ENCODE measurements at places on chromosomes 3 and 15.

DNA sequence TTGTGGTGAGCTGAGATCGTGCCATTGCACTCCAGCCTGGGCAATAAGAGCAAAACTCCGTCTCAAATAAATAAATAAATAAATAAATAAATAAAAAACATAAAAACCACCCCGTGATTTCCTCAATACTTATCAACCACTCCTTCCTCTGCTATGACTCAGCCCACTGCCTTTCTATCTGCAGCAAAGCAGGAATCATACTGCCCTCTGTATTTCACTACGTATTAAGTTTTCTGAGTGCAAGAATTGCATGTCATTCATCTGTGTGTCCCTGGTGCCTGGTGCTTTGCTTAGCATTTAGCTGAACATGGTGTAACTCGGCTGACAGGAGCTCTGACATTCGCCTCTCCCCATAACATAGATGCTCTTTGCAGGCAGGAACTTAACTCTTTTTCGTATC is 7.1 kb downstream of the LSG1 start:
- DNase-seq, result no peak

GRCh38 chr3:151434151-151434890 is 26.5 kb downstream of the IGSF10 start:
- DNase-seq, result no peak

DNA sequence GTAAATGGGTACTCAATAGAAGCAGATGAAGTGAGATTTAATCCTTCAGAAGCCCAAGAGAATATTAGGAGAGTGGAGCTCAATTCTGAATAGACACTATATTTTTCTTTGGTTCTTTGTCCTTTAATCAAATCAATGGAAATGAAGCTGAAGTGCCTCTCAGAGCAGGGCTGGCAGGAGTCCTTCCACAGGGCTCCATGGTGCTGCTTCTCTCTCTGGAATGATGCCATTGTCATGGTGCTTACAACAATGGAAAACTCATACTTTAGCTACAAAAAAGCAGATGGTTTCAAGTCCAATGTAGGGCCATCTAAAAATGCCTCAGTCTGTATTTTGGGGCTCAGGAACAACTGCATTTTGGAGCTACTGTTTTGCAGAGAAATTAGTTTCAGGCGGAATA is 125.1 kb downstream of the SNRK start:
- no peak for DNase-seq

- no peak for DNase-seq
These were observed 155.7 kb downstream of the SLCO3A1 start for GRCh38 chr15:92009162-92009561.

DNA sequence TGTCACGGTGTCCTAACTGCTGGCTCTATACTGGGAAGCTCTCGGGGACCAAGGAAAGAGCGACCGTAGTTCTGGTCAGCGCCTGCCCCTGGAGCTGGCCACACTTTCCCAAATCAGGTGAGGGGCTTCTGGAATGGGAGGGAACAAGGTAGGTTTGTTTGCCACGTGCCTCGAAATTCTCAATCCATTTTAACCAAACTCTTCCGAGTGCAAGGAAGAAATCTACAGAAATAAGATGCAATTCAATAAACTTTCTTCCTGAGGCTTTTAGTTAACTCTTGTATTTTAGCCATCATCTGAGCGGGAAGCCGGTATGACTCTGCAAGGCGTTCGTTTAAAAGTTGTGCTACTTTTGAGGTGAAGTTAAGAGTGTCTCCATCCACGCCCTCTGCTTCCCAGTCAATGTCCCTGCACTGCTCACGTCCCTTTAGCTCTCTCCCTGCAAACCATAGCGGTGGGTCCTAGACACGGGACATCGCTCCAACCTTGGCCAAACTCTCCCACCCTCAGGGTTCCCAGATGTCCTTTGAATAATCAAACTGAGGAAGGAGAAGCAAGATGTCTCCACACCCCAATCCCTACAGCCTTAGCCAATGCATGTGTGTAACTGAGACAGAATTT is 597 bp downstream of the AGTR1 start:
- no peak for DNase-seq

GRCh38 chr3:110077093-110077492 is 739.7 kb upstream of the DPPA4 start:
- DNase-seq, result no peak

DNA sequence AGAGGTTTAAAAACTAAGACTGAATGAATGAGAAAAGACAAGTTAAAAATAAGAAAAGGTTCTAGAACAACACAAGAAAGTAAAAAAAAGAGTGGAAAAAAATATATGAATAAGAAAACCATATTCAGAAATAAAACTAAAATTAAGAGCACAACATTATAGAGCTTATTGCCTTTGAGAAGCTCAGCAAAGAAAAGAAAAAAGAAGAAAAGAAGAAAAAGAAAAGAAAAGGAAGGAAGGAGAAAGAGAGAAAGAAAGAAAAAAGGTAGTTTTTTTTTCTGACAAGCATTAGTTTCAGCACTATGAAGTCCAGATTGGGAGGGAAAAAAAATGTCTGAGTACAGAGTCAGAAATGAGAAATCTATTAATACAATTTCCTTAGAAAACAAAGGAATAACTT is 81.5 kb downstream of the FAIM start:
- DNase-seq, result no peak

Measured in activated naive CD4-positive, alpha-beta T cell (primary cell).